ENCODE measurements at places on chromosomes 11 and 22.
A peak's percentile ranks its signal among the peaks of the same experiment; 100 is the strongest.

DNA sequence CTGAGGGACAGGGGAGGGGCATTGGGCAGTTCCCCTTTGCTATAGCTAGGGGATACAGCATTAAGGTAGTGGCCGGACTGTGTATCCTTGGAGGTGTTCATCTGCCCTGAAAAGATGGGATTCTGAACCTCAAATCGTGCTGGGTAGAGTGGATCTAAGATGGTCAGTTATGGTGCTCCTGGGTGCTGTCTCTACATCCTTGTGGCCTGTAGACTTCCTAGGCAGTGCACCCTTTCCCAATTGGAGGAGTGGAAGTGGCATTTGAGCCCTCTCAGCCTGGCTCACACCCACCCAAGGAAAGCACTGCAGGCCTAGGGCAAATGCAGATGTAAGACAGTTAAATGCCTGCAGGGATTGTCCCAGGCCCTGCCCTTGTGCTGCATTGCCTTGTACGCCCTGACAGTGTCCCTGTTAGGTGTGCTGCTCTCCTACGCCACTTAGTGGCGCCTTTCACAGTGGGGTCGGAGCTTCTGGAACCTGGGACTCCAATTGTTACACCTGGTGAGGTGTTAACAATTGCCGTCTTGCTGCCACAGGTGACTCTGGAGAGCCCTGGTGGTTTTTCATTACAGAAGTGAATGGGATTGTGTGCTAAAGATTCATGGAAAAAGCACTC is 35.0 kb downstream of the PPFIBP2 start:
- no peaks in the 10 kb centered on the region for H3K36me3 ChIP-seq
- DNase-seq = peak; percentile 47
- H3K27me3 ChIP-seq = peaks cover 2% of the 10 kb centered on the region
- H3K4me1 ChIP-seq = peaks cover 7% of the 10 kb centered on the region
- no peak overlapping the region for H3K4me3 ChIP-seq

- H3K4me1 ChIP-seq = peaks cover 21% of the 10 kb centered on the region
- peaks cover 4% of the 10 kb centered on the region for H3K36me3 ChIP-seq
- no peak for DNase-seq
- H3K4me3 ChIP-seq = no peak overlapping the region
- peaks cover 2% of the 10 kb centered on the region for H3K27me3 ChIP-seq
Measured at GRCh38 chr11:93520726-93521509, 22.3 kb downstream of the SMCO4 start.

GRCh38 chr11:107719557-107720302 is 7.9 kb upstream of the SLN start:
- H3K27me3 ChIP-seq = peaks cover 2% of the 10 kb centered on the region
- no peak overlapping the region for H3K4me3 ChIP-seq
- H3K27ac ChIP-seq = no peak overlapping the region
- H3K36me3 ChIP-seq = no peaks in the 10 kb centered on the region
- DNase-seq = no peak

DNA sequence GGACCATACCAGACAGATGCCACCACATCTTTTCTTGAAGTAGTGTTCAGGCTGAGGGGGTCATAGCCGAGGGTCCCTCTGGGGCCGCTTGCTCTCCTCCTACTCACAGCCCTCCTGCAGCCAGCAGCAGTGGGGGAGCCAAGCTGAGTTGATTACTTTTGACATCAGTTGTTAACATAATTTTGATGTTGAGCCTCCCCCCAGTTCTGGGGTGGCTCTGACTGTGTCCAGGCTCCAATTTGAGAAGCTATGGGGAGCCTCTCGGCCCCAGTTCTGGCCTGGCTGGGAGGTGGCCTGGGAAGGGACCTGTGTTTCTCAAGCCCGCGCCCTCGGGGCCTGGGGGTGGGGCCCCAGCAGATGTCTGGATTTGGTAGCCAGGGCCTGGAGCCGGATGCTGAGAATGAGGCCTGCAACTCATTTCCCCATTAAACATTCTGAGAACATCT is 47.9 kb downstream of the KCNQ1OT1 start:
- H3K27me3 ChIP-seq = peaks cover 7% of the 10 kb centered on the region
- H3K36me3 ChIP-seq = peaks cover 33% of the 10 kb centered on the region
- no peak for DNase-seq
- H3K27ac ChIP-seq = no peak overlapping the region
- H3K4me3 ChIP-seq = no peak overlapping the region

DNA sequence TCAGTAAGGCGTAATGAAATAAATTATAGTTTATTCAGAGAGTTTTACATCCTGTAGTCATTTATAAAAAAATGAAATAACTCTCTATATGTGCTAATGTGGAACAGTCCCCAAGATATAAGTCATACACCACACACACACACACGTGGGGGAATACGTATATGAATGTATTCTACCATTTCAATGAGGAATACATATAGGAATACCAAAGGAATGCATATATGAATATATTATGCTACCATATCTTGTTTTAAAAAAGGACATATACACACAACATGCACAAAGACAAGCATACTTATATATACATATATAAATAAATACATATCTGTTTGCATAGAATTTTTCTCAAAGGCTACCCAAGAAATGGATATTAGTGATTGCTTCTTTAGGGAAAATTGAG is 39.6 kb upstream of the GRIK4 start:
- no peak overlapping the region for H3K27ac ChIP-seq
- H3K4me3 ChIP-seq = no peak overlapping the region
- no peaks in the 10 kb centered on the region for H3K4me1 ChIP-seq
- peaks cover 43% of the 10 kb centered on the region for H3K36me3 ChIP-seq
- no peak for DNase-seq

GRCh38 chr11:60634126-60634525 is 65.3 kb upstream of the MS4A8 start:
- H3K4me1 ChIP-seq = no peaks in the 10 kb centered on the region
- H3K36me3 ChIP-seq = no peaks in the 10 kb centered on the region
- H3K27me3 ChIP-seq = peaks cover 2% of the 10 kb centered on the region
- H3K27ac ChIP-seq = no peak overlapping the region

- peaks cover 36% of the 10 kb centered on the region for H3K36me3 ChIP-seq
- peaks cover 21% of the 10 kb centered on the region for H3K4me1 ChIP-seq
- H3K4me3 ChIP-seq = no peak overlapping the region
- H3K27ac ChIP-seq = no peak overlapping the region
- DNase-seq = no peak
Measured at GRCh38 chr22:19397734-19398104, 33.8 kb downstream of the HIRA start.

DNA sequence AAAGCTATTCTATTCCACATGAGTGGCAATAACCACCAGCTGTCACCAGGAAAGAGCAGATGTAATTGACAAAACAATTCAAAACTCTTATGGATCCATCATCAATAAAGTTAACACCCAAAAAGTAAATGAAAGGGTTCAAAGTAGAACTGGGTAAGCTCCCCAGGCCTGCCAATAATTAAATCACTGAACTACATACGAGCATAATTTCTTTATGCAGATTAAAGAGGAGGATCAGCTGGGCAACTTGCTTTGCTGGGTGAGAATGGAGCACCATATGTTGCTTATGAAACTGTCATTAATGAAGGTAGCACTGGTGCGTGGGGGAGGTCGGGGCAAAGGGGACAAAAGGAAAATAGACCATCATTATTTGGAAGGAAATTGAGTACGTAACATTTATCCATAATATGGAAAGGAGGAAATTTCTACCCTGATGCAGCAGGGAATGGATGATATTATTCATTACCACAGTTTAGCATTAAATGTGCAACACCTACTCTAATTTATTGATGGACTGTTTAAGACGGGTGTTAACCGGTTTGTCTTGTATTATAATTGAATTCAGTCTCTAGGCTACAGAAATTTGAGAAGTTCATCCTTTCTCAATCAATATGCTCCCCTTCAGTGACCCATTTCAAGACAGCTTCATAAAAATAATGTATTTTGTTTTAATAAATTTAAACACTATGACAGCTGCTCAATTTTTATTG is 315.9 kb downstream of the CADM1 start:
- DNase-seq = no peak
- H3K27me3 ChIP-seq = no peaks in the 10 kb centered on the region
- H3K36me3 ChIP-seq = no peaks in the 10 kb centered on the region
- no peak overlapping the region for H3K4me3 ChIP-seq
- peaks cover 19% of the 10 kb centered on the region for H3K4me1 ChIP-seq
- no peak overlapping the region for H3K27ac ChIP-seq

GRCh38 chr11:15967966-15968365 is 388.4 kb downstream of the SOX6 start:
- DNase-seq = no peak
- no peak overlapping the region for H3K4me3 ChIP-seq
- peaks cover 1% of the 10 kb centered on the region for H3K27me3 ChIP-seq
- peaks cover 6% of the 10 kb centered on the region for H3K36me3 ChIP-seq
- H3K27ac ChIP-seq = peak overlapping the region; percentile 4
- peaks cover 14% of the 10 kb centered on the region for H3K4me1 ChIP-seq

GRCh38 chr11:73330569-73331093 is 22.6 kb downstream of the ARHGEF17 start:
- peaks cover 50% of the 10 kb centered on the region for H3K4me1 ChIP-seq
- H3K27me3 ChIP-seq = peaks cover 12% of the 10 kb centered on the region
- peaks cover 7% of the 10 kb centered on the region for H3K36me3 ChIP-seq
- DNase-seq = peak; percentile 45

DNA sequence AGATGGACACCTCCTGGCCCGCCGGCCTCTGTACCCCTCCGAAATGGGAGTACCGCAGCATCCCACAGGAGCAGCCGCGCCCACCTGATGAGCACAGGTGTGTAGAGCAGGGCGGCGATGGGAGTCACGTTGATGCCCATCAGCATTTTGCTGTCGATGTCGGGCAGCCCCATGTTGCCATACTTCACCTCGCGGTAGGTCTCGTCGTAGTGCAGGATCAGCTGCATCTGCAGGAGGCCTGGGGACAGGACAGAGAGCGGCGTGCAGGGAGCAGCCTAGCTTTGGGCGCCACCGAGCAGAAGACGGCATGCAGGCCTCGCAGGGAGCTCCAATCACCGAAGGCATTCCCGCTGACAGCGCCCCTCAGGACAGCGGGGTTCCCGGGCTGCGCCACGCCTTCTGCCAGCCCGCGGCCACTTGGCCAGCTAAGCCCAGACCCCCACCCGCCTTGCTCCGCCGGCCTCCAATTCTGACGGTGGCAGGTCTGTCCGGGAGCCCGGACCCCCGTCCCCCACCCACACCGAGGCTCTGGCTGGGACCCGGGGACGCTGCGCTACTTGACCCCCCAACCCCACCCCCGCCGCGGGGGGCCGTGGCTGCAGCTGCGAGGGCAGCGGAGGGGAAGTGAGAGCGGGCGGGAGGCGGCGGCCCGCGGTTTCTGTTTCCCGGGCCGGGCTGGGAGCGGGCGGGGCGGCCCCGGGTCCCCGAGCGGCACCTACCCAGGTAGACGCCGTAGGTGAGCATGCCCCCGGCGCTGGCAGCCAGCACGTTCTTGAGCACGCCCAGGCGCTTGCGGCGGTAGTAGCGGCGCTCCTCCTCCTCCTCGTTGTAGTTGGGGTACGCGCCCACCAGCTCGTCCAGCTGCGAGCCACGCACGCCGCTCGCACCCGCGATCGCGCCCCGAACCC is 705 bp downstream of the UNC93B1 start:
- H3K36me3 ChIP-seq = peaks cover 5% of the 10 kb centered on the region
- peaks cover 12% of the 10 kb centered on the region for H3K27me3 ChIP-seq
- H3K4me1 ChIP-seq = peaks cover 12% of the 10 kb centered on the region
- peak; percentile 29 for DNase-seq
- peak overlapping the region; percentile 91 for H3K4me3 ChIP-seq

- no peak overlapping the region for H3K27ac ChIP-seq
- H3K36me3 ChIP-seq = no peaks in the 10 kb centered on the region
- no peak overlapping the region for H3K4me3 ChIP-seq
- DNase-seq = no peak
Measured at GRCh38 chr22:49158741-49159564, 668.7 kb downstream of the BRD1 start.

GRCh38 chr22:50175921-50176849 is 5.7 kb downstream of the PANX2 start:
- DNase-seq = no peak
- H3K27me3 ChIP-seq = peaks cover 21% of the 10 kb centered on the region
- H3K4me1 ChIP-seq = no peaks in the 10 kb centered on the region

- peaks cover 6% of the 10 kb centered on the region for H3K27me3 ChIP-seq
- DNase-seq = peak; percentile 92
Measured at GRCh38 chr22:49724893-49725489, 102.7 kb downstream of the BRD1 start.

DNA sequence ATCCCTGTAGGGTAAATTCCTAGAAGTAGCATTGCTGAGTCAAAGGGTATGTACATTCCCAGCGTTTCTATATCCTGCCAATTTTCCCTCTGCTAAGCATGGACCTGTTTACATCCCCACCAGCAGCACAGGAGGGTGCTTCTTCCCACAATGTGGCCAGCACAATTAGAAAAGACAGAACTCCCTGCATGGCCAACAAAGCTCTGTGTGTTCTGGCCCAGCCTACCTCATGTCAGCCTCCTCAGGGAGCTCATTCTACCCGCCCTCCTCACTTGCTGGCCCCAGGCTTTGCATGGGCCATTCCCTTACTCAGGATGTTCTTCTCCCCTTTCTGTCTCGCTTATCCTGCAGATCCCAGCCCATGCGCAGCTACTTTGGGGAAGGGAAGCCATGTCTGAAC is 186.1 kb downstream of the DSCAML1 start:
- no peak for DNase-seq
- H3K27ac ChIP-seq = no peak overlapping the region
- H3K27me3 ChIP-seq = peaks cover 4% of the 10 kb centered on the region
- no peak overlapping the region for H3K4me3 ChIP-seq
- peaks cover 3% of the 10 kb centered on the region for H3K4me1 ChIP-seq
- no peaks in the 10 kb centered on the region for H3K36me3 ChIP-seq

- DNase-seq = no peak
- peaks cover 3% of the 10 kb centered on the region for H3K4me1 ChIP-seq
- H3K27ac ChIP-seq = no peak overlapping the region
Measured at GRCh38 chr11:83456075-83456474, 169.9 kb upstream of the CCDC90B start.

DNA sequence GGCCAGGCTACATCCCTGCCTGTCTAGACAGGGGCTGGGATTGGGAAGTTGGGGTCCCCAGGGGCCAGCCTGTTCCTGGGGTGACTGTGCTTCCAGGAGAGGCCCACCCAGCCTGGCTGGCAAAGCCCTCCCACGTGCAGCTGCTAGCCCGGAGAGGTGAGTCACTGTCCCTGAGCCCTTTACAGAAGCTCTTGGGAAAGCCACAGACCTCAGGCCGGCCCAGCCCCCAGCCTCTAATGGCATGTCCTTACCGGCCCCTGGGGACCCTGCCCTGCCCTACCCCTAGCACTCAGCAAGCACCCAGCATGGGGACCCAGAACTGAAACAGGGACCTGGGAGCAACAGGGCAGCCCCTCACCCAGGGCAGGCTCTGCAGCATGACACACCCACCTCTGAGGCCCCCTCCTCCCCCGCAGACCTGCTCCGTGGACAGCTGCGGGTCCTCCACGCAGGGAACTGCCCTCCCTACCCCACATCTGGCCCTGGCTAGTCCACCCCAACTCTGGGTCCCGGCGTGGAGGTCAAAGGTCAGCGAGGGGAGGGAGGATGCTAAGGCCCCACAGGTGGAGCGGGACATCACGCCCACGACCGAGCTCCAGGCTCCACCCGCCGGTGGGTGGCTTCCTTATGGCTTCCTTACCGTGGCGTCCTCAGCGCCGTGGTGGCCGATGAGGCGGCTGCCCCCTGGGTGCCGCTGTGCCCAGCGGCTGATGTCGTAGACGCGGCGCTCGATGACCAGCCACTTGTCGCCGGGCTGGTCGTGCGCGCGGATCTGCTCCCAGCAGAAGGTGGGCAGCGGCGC is 615 bp downstream of the FADS3 start:
- peaks cover 7% of the 10 kb centered on the region for H3K27me3 ChIP-seq
- no peak overlapping the region for H3K27ac ChIP-seq

GRCh38 chr11:132008872-132009271 is 638.5 kb downstream of the NTM start:
- no peaks in the 10 kb centered on the region for H3K27me3 ChIP-seq
- H3K27ac ChIP-seq = no peak overlapping the region
- H3K4me1 ChIP-seq = no peaks in the 10 kb centered on the region
- no peak overlapping the region for H3K4me3 ChIP-seq
- H3K36me3 ChIP-seq = no peaks in the 10 kb centered on the region
